ENCODE measurements at places on chromosomes 3 and 15. TPM values are rescaled to one million over a fixed set of nuclear protein-coding genes. Genes with fewer than 3 reads are reported as not detected.

GRCh38 chr3:89262309-89262929 is 155.0 kb downstream of the EPHA3 start:
- no peak for DNase-seq

DNA sequence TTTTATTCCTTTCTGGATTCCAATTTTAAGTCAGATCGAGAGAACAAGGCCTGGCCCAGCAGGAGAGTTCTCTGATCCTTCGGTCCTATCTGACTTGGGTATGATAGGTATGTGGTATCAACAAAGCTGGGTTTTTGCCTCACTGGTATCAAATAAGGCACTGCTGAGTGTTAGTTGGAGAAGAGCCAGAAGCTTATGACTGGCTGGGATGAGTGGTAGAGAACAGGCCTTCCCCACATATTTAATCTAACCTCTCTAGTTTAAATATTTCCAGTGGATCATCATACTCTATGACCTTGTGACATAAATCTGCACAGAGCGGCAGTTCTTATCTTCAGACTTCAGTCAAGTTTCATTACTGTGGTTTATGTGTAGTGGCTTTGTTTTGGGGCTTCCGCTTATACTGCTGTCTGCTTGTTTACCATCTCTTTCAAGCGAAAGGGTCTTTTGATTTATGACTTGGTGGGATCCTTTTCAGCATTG is 164.5 kb downstream of the PTPRG start:
- peak; percentile 33 for DNase-seq

DNA sequence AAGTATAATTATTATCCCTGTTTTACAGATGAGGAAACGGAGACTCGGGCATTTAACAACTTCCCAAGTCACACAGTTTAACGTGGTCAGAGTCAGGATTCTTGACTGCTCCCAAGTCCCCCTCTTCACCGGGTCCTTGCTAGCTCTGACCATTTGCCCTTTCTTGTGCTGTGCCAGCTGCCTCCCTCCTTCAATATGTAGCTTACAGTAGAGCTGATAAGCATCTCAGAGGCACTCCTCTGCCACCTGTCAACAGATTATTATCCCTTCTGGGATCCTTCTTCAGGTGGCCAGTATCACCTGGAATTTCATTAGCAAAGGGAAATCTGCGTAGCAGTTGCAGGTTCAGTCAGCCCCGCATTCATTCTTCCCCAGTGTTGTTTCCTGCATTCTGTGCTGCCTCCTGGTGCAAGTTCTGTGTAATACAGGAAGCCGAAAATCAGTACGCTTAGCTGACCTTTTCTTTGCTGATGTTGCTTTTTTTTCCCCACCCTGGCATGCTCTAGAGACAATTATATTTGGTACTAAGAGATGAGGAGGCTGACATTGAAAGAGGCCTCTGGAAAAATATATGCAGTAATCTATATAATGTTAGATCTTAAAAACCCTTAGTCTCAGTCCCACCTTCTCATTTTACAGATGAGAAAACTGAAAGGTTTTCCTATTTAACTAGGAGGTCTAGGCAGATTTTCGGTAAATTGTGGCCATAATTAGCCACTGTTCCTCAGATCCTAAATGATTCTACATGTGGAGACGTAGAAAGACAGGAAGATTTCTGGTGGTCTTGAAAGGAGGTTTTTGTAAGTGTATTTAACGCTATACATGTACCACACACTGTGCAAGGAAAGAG is 24.8 kb downstream of the TMOD2 start:
- peak; percentile 15 for DNase-seq

DNA sequence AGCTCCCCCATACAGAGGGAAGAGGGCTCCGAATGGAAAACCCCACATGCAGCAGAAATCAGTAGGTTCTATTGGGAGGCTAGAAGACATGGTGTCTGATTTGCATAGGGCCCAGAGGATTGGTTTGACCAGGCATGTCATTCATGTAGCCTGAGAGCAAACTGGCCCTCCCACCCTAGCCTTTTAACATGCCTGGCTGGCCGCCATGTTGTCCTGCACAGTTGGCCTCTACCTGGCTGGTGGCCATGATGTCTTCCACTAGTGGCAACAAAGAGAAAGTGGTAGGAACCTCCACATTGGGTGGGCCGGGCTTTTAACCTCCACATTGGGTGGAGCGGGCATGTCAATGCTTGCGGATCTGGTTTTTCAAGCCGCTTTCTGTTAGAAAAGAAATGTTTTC is 312.1 kb downstream of the TAFA4 start:
- no peak for DNase-seq

- DNase-seq: no peak
These were observed 266.1 kb downstream of the CGGBP1 start for GRCh38 chr3:87792534-87793336.

DNA sequence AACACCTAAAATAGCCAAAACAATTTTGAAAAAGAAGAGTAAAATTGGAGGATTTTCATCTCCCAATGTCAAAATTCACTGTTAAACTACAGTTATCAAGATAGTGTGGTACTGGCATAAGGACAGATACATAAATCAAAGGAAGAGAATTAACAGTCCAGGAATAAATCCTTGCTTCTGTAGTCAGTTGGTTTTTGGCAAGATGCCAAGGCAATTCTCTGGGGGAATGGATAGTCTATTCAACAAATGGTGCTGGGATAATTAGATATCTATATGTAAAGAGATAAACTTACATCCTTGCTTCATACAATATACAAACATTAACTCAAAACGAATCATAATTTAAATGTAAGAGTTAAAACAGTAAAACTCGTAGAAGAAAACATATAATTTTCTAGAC is 57.9 kb upstream of the SELENOK start:
- no peak for DNase-seq

DNA sequence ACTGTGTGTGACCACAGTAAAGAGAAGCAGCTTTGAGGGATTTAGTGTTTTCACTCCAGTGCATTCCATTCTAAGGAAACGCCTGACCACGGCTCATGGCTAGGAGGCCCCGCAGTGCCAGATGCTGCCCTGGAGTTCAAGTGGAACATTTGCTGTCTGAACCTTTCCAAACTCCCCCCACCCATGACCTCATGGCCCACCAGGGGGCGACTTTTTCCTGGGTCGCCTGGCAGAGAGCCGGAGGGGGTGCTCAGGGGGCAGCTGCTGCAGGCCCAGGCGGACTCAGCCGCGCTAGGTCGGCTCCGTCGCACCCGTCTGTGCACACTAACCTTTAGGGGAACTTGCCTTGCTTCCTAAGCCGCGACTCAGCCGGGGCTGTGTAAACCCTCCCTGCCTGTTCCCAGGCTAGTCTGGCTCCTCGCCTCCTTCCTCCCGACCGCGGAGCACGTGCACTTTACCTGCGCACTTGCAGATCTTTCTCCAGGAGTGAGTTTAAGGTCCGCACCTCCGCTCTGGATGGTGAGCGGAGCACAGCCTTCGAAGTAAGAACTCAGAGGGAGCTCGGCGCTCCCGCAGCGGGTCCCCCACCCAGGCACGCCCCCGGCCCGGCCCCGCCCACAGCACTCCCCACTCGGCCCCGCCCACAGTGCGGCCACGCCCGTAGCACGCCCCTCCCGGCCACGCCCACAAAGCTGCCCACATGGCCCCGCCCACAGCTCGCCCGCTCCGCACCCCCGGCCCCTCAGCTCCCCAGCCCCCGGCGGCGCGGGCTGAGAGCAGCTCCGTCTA is at the start of gene OCA2:
Gene OCA2, minus strand, starts transcription at position 550 of the 789 bp plus-strand sequence. CDS start 17,441 bp downstream, outside the sequence.
- DNase-seq: no peak

- peak; percentile 85 for DNase-seq
These were observed 148.4 kb downstream of the USP13 start for GRCh38 chr3:179801263-179801662.

DNA sequence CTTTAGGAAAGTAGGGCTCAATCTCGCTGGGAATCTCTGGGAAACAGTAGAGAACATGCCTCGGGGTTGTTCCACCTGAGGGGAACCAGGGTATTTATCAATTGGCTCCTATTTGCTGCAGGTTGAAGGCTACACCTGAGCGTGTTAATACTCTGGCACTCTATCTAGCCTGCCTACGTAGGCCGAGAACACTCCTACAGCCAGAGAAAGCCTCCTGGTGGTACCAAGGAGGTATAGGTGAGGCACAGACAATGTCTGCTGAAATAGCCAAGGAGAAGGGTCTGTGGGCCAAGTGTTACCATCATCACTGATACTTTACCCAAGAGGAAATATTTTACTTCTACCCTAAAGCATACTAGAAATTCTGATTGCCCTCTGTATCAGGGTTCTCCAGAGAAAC is 341.0 kb upstream of the UBE2E2 start:
- no peak for DNase-seq

- DNase-seq: no peak
These were observed 6.3 kb upstream of the TLE3 start for GRCh38 chr15:70103880-70104626.

GRCh38 chr3:184610245-184610871 is 48.8 kb downstream of the EPHB3 start:
- no peak for DNase-seq

DNA sequence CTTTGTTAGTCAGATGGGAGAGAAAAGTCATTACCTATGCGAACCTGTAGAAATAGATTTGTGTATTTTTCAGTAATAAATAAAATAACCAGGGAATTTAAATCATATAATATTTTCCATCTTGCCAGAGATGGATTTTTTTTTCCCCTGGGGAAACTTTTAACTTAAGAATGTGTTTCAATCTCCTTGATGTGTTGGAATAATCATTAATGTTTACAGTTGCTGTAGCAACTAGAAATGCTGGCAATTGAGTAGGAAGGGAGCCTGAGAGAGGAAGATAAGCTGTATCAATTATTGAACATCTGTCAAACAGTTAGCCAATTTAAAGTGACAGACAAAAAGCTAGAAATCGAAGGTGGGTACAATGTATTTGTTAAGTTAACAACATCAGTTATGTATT is 259.5 kb downstream of the IL5RA start:
- DNase-seq: no peak

- no peak for DNase-seq
These were observed 122.8 kb upstream of the FAM3D start for GRCh38 chr3:58789385-58789784.

DNA sequence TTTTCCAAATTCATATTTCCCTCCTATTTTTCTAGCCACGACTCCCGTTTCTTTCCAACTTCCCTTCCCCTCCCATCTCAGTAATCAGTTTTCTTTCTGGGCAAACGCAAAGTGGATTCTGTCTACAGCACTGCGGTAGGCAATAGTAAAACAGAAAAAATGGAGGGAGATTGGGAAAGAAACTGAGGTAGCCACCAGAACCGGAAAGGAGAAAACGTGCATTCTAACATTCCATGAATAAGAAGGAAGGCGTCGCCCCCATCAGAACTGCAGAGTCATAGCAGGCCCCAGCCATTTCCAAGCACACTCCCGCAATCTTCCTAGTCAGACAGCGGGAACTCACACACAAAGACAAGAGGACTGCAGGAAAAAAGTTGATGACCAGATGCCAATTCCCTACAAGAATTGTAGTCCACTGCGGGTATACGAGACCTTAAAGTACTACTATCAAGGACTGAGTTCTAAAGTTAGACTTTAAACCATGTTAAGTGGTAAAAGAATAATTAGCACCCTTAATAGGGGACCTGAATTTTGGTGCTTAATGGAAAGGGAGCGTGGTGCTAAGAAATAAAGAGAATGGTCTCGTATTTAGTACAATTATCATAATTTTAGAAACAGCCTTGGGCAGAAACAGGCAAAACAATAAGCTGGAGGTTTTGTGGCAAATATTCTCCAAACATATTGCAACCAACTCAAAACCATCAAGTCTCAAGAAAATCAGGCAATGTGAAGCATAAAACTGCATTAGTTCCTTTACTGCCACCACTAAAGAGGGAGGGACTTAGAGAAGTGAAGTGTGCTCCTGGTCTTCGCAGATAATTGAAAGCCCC is 1.4 kb downstream of the PFN2 start:
- DNase-seq: peak; percentile 68

GRCh38 chr3:38998086-38998485 is 53.7 kb downstream of the SCN11A start:
- peak; percentile 41 for DNase-seq

- DNase-seq: no peak
These were observed 29.0 kb downstream of the ADCY5 start for GRCh38 chr3:123419850-123420297.

DNA sequence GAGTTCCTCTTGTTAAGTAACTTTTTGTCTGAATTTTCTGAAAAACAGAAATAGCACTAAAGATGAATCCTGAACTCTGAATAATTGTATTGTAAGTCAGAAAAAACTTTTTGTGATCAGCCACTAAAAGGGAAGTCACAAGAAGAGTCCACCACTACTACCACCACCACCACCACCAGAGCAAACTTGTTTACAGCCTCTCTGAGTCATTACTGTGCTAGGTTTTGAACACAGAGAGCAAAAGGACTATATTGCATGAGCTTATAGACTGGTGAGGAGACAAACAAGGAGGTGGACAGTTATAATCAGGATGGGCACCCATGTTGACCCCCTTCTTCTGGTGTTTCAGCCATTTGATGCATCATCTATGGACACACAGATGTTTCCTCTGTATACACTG is 141.7 kb downstream of the IL5RA start:
- no peak for DNase-seq

DNA sequence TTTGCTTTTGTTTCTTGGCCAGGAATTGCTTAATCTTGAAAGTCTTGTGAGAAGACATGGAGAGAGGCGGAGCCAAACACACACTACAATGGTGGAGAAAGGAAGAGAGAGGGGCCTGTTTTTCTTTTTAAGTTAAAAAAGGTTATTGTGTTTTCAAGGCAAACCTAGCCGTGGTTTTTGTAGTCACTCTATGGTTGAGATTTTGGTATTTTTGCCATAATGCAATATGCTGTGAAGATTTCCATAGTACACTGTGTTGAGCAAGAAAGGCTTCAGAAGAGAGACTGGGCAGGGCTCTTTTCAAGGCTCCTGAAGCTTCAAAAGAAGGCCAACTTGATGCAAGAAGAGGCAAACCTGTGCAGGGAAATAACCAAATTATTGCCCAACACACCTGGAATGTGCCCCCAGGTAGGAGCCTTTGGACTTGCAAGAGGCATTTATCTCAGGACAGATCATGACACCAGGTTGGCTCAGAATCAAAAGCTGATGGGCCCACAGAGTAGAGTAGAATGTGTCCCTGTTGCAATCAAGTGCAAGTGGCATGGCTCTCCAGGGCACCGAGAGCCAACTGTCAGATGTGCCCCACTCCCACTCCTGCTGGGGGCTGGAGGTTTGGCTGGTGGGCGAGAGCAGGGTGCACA is 22.1 kb downstream of the AMOTL2 start:
- no peak for DNase-seq

GOLGA6L7 gene
- not detected for polyA plus RNA-seq

SCAANT1 gene
- not detected for polyA plus RNA-seq

NT5DC2 gene
- 154 TPM for polyA plus RNA-seq

MTHFS gene
- polyA plus RNA-seq: 19.0 TPM

CTXND1 gene
- polyA plus RNA-seq: not detected

GUCA1C gene
- polyA plus RNA-seq: not detected

Measured in AG04450 (cell line).